ENCODE measurements at places on chromosomes 5 and 9. TPM values are rescaled to one million over a fixed set of nuclear protein-coding genes. Genes with fewer than 3 reads are reported as not detected.

Gene CDKN2A
- total RNA-seq, result 4.8 TPM

Gene CDH6
- 3.1 TPM for total RNA-seq

Gene GLDC
- total RNA-seq, result 1.1 TPM

Gene WASHC1
- 18.5 TPM for total RNA-seq

Gene PCDHGA11
- 11.1 TPM for total RNA-seq

Gene TMEM174
- total RNA-seq, result not detected

Gene FAM78A
- 8.4 TPM for total RNA-seq

Gene LAMC3
- 10.5 TPM for total RNA-seq

Gene KCTD16
- 0.63 TPM for total RNA-seq

Gene ANP32B
- total RNA-seq, result 45.4 TPM

Gene MAST4
- 153 TPM for total RNA-seq

DNA sequence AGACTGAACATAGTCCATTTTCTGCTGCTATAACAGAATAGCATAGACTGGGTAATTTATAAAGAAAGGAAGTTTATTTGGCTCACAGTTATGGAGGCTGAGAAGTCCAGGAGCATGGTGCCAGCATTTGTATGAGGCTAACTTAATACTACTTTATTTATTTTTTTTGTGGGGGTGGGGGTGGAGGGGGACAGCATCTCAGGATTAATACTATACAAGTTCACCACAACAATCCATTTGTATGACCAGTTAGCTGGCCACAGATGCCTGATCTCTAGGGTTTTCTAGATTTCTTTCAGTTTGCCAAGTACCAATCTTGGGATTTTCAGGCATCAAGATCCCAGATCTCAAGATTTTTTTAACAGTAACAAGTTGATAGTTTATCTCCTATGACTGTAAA, 20.3 kb downstream of the ANGPTL2 start:
- no peak for DNase-seq
- peaks cover 7% of the 10 kb centered on the region for H3K4me1 ChIP-seq
- H3K4me3 ChIP-seq, result no peak overlapping the region
- H3K36me3 ChIP-seq, result no peaks in the 10 kb centered on the region
- no peak overlapping the region for H3K27ac ChIP-seq

DNA sequence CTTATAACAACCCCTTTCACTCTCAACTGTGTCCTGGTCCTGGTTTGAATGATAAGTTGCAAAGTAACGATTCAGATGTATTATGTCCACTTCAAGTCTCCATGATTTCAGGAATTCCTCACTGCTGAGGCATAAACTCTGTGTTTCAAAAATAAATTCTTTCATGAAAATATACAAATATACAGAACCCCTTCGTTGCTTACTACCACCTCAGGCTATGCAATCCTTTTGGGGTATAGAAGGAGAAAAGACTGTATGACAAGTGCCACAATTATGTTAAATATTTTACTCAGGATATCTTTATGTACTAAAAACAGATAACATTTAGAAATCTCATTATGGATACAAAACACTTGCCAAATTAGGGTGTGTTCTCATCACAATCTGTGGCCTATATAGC, 190.7 kb downstream of the KCTD16 start:
- H3K36me3 ChIP-seq, result no peaks in the 10 kb centered on the region
- H3K4me3 ChIP-seq, result no peak overlapping the region
- H3K4me1 ChIP-seq, result no peaks in the 10 kb centered on the region
- no peak for DNase-seq

DNA sequence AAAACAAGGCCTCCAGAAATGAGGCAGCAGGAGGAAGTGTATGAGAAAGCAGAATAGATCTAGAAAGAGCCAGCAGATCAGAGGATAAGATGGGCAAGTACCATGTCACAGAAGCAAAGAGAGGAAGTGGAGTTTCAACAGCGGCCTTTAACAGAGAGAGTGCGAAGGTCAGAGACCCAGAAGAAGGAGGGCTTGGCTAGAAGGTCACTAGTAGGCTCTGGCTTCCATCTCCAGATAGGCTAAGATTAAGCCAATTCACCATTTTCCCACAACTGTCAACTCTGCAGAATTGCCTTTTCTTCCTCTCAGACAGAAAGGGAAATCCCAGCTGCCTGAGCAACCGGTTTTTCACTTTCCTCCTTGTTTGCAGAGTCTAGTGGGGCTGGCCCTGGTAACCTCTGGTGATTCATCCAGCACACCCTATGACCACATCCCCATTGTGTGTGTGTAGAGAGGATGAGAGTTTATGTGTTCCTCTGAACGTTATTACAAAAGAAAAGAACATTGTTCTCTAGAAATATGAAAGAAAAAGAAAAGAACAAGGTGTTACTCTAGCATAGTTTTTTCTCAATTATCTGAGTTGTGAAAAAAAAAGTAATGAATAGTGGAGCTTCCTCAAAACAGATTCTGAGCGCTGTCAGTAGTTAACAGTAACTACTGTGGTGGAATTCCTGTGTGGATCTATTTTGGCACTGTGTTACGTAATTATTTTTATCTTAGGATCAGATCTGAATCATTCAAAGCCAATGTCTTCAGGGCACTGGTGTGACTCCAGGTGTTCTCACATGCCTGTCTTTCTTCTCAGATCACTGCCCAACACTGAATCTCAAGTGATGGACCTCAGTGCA, 220.4 kb downstream of the ARRDC3 start:
- H3K27me3 ChIP-seq, result no peaks in the 10 kb centered on the region
- H3K4me1 ChIP-seq, result no peaks in the 10 kb centered on the region
- no peak overlapping the region for H3K4me3 ChIP-seq
- DNase-seq, result peak; percentile 58
- H3K36me3 ChIP-seq, result no peaks in the 10 kb centered on the region

DNA sequence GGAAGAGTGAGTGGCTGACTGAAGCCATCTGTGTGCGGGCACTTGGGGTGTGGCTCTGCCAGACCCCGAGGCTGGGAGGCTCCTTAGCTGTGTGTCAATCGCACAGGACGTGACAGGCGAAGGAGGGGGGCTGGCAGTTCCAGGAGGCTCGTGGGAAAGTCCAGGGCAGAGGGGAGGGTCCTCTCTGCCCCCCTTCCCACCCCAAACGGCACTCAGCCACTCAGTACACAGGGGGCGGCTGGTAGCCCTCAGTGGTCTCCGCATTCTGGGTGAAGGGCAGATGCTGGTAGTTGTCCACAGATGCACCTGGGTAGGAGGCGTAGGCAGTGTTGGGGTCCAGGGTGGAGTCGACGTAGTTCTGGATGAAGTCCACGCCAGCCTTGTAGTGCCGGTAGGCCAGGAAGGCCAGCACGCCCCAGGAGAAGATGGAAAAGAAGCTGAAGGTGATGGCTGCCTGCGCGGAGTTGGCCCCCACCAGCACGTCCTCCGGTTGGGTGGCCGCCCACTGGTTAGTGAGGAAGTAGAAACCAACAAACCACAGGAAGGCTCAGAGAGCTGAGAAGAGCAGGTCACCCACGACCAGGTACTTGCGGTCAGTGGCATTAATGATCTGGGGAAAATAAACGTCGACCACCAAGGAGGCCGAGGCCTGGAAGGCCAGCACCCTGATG, 85.4 kb upstream of the CEP78 start:
- DNase-seq, result no peak
- H3K27ac ChIP-seq, result no peak overlapping the region
- H3K4me1 ChIP-seq, result peaks cover 5% of the 10 kb centered on the region
- no peak overlapping the region for H3K4me3 ChIP-seq

- DNase-seq, result no peak
- H3K27ac ChIP-seq, result no peak overlapping the region
- H3K4me3 ChIP-seq, result no peak overlapping the region
- no peaks in the 10 kb centered on the region for H3K27me3 ChIP-seq
- H3K36me3 ChIP-seq, result no peaks in the 10 kb centered on the region
Observed at GRCh38 chr5:17269201-17269600, 51.8 kb downstream of the BASP1 start.

- H3K4me1 ChIP-seq, result no peaks in the 10 kb centered on the region
- no peaks in the 10 kb centered on the region for H3K27me3 ChIP-seq
- no peak for DNase-seq
- H3K4me3 ChIP-seq, result no peak overlapping the region
Observed at GRCh38 chr9:109447329-109448076, 50.6 kb downstream of the PTPN3 start.

- no peak overlapping the region for H3K4me3 ChIP-seq
- no peak overlapping the region for H3K27ac ChIP-seq
- no peaks in the 10 kb centered on the region for H3K27me3 ChIP-seq
- no peaks in the 10 kb centered on the region for H3K4me1 ChIP-seq
- H3K36me3 ChIP-seq, result no peaks in the 10 kb centered on the region
Observed at GRCh38 chr5:135814812-135815211, 19.7 kb upstream of the SLC25A48 start.

DNA sequence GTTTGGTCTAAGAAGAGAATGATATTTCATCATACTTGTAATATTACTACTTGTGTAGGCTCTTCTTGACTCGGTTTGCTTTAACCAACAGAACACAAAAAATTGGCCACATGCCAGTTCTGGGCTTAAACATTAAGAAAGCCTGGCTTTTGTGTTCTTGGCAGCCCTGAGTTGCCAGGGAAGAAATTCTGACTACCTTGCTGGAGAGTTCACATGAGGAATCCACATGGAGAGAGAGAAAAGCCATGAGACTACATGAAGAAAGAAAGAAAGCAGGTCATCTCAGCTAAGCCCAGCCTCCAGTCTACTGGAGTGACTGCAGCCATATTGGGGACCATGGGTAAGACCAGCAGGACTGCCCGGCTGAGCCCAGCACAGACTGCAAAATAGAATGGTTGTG, 524.8 kb downstream of the RAB3C start:
- H3K4me1 ChIP-seq, result peaks cover 12% of the 10 kb centered on the region
- no peaks in the 10 kb centered on the region for H3K36me3 ChIP-seq
- DNase-seq, result peak; percentile 58
- H3K4me3 ChIP-seq, result no peak overlapping the region
- H3K27me3 ChIP-seq, result no peaks in the 10 kb centered on the region

DNA sequence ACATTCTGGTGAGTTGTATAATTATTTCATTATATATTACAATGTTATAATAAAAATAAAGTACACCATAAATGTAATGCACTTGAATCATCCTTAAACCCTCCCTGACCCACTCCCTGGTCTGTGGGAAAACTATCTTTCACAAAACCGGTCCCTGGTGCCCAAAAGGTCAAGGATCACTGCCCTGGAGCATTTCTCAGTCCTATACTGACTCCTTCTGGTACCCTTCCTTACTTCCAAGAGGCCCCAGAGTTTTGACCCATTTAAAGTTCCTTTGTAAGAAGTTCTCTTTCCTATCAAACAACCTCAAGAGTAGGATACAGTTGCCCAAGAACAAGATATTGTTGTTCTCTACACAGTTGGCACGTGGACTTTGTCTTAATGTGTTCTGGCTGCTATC, 88.9 kb upstream of the TRPM3 start:
- no peaks in the 10 kb centered on the region for H3K4me1 ChIP-seq
- no peaks in the 10 kb centered on the region for H3K36me3 ChIP-seq
- H3K27me3 ChIP-seq, result no peaks in the 10 kb centered on the region
- no peak for DNase-seq
- no peak overlapping the region for H3K4me3 ChIP-seq
- no peak overlapping the region for H3K27ac ChIP-seq

GRCh38 chr9:100661668-100662067, 83.8 kb downstream of the CAVIN4 start:
- no peaks in the 10 kb centered on the region for H3K36me3 ChIP-seq
- no peak for DNase-seq

GRCh38 chr9:21813575-21814473, 11.4 kb downstream of the MTAP start:
- H3K36me3 ChIP-seq, result peaks cover 47% of the 10 kb centered on the region
- H3K4me1 ChIP-seq, result peaks cover 2% of the 10 kb centered on the region
- H3K4me3 ChIP-seq, result no peak overlapping the region
- peak; percentile 56 for DNase-seq
- no peak overlapping the region for H3K27ac ChIP-seq

GRCh38 chr5:142537938-142538337, 148.0 kb downstream of the FGF1 start:
- DNase-seq, result no peak
- no peaks in the 10 kb centered on the region for H3K36me3 ChIP-seq
- H3K27me3 ChIP-seq, result no peaks in the 10 kb centered on the region
- H3K27ac ChIP-seq, result no peak overlapping the region
- H3K4me3 ChIP-seq, result no peak overlapping the region

GRCh38 chr5:80369521-80369920, 38.3 kb upstream of the ZFYVE16 start:
- no peak for DNase-seq
- no peaks in the 10 kb centered on the region for H3K4me1 ChIP-seq
- H3K27ac ChIP-seq, result no peak overlapping the region
- no peak overlapping the region for H3K4me3 ChIP-seq
- H3K27me3 ChIP-seq, result no peaks in the 10 kb centered on the region

- no peak overlapping the region for H3K4me3 ChIP-seq
- H3K4me1 ChIP-seq, result no peaks in the 10 kb centered on the region
- H3K36me3 ChIP-seq, result no peaks in the 10 kb centered on the region
- H3K27me3 ChIP-seq, result no peaks in the 10 kb centered on the region
Observed at GRCh38 chr5:10018201-10019069, 231.3 kb downstream of the ATPSCKMT start.

- DNase-seq, result no peak
- no peak overlapping the region for H3K27ac ChIP-seq
- no peaks in the 10 kb centered on the region for H3K36me3 ChIP-seq
Observed at GRCh38 chr9:83029531-83030137, 33.3 kb downstream of the RASEF start.

DNA sequence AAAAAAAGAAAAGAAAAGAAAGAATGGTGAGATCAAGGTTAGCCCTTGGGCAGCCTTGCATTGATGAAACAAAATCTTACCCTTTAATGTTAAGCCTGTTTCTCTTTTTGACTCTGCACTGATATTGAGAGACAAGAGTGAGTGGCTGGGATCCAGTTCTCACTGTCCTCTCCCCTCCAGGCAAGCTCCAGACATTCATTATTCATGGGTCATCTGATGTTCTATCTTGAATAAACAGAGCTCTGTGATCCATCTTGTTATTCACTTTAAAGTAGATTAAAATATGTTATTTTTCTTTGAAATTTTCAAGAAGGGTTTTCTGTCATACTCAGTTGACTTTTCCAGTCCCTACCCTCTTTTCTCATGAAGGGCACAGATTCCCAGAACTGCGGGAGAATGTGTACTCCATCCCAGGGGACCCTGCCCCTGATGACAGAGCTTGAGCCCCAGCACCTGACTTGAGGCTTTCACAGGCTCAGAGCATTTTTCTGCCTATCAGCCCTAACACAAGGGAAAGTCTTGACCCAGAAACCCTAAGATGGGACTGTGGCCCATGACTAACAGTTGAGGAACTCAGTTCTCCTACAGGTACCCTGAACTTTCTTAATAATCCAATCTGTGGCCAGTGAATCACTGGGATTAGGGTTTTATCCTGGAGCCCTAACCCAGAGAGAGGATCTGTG, 24.1 kb downstream of the ACTL7B start:
- no peak overlapping the region for H3K4me3 ChIP-seq
- H3K27ac ChIP-seq, result no peak overlapping the region
- H3K36me3 ChIP-seq, result no peaks in the 10 kb centered on the region
- H3K27me3 ChIP-seq, result no peaks in the 10 kb centered on the region
- no peaks in the 10 kb centered on the region for H3K4me1 ChIP-seq

All from lung (tissue), 17 donors.